ENCODE measurements at places on chromosomes 2 and 18.
A peak's percentile ranks its signal among the peaks of the same experiment; 100 is the strongest.

- DNase-seq, result no peak
Observed at GRCh38 chr2:108444941-108445840, 3.8 kb upstream of the GCC2 start.

GRCh38 chr2:64737547-64737946, 83.8 kb upstream of the SERTAD2 start:
- DNase-seq, result peak; percentile 25

DNA sequence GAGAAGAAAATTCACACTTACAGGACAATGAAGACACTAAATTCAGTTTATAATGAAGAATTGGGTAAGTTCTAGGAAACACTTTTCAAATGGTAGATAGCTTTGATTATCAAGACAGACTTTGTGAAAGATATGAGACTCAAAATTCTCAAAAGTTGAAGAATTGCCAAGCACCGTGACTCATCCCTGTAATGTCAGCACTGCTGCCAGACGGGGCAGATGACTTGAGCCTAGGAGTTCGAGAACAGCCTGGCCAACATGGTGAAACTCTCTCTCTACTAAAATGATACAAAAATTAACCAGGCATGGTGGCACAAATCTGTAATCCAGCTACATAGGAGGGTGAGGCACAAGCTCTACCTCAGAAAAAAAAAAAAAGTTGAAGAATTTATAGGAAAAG, 1820.1 kb upstream of the LRRTM1 start:
- DNase-seq, result no peak

- DNase-seq, result no peak
Observed at GRCh38 chr2:40556293-40556692, 104.4 kb upstream of the SLC8A1 start.

DNA sequence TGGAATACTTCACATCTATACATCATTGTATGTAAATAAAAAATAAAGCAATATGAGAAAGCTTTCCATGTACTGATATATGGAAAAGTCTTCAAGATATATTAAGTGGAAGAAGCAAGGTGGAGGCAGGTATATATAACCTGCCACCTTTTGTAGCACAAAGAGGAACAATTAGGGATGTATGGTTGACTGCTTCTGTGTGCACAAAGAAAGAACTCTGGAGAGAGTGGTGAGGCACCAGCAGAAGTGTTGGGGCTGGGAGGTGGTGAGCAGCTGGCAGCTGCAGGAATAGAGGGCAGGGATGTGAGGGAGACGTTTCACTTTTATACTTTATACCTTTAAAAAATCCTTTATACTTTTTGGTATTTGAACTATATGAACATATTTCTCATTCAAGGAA, 26.1 kb downstream of the KIF5C start:
- no peak for DNase-seq

DNA sequence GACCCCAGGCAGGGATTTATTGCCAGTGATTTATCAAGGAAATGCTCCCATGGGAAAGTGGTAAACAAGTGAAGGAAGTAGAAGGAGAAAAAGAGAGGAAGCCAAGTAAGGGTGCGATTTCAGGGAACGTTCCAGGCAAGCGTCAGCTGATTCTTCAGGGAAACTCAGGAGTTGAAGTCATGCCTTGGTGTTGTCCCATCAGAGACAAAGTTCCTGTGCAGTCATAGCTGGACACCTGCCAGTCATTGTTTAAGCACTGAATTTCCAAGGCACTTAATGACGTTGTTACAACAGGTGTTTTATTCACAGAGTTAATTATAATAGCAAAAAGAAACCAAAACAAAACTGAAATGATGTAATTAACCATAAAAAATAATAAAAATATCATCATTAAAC, 381.8 kb upstream of the CRIM1 start:
- DNase-seq, result no peak

DNA sequence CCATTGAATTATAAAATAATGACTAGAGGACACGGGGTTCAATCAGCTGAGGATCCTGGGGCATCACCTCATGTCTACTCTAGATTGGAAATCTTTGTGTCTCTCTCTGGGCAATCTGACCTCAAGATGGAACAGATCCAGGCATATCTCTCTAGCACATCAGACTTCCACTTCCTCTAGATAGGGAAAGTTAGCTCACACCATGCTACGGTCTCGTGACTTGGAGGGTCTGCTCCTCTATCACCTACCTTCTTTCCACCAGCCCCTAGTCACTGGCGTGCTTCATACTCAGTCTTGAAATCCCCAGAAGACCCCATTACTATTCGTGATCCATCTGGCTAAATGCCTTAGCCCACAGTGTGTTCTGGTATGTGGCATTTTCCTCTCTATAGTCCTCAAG, 148.8 kb downstream of the ANKRD44 start:
- DNase-seq, result no peak

DNA sequence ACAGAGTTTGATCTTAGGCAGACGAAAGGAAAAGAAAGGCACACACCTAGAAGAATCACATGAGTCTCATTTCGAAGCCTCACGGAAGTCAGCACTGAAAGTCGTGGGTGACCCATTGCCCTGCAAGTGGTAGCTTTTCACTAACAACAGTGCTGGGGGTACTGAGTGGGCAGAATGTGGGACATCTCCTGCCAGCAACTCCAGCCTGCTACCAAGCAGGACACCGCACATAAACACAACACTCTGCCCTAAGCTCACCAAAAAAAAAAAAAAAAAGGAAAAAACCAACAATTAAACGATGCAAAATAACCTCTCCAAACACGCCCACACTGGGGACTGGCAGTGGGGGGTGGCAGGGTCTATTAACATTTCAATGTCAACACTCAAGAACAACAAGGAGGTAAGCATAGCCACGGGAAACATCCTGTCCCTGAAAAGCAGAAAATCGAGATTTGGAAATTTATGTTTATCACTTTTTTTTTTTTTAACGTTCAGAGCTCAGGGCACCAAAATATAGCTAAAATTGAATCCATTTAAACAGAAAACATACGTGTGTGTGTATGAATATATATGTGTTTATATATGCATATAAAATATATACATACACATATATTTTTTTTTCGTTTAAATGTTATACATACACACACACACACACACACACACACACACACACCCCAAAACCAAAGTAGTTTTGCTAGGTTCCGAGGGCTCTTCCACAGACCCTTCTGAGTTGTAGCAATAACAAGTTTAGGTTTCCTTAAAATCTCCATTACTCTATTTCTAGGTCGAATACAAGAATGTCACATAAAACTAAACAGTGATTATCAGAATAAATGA, 2.2 kb downstream of the INO80D start:
- DNase-seq, result no peak

DNA sequence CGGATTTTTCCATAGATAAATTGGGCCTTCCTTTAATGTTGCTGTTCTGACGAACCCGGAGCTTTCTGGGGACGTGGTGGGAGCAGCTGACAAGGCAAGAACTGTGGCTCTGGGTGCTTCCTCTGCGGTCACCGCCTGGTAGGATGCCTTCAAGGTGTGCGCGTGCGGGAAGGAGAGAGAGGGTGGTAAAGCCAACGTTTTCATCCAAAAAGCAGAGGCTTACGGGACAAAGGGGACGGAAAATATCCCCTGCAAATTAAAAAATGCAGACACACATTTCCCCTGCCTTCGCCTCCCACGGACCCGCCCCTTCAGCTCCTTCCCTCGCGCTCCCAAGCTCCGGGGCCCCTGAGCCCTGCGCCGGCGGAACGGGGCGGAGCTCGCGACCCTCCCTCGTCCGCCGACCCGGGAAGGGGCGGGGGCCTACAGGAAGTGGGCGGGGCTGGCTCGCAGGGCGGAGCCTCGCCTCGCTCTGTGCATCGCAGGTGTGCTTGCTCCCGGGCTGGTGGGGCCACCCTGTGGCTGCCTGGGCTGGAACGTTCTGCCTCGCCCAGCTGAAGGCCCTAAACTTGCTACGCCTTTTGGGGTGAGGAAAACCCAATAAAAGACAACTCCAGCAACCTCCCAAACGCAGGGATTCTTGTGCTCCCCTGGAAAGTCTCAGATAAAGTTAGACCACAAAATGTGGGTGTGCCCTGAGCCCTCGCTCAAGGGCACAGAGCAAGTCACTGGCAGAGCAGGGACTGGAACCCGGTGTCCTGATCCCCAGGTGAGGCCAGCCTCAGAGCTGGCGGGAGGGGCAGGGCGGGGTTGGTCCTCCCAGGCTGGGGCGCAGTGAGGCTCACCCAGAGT, 25.4 kb upstream of the SLC66A3 start:
- DNase-seq, result no peak

GRCh38 chr2:181904022-181904632, 12.6 kb downstream of the ITPRID2 start:
- DNase-seq, result peak; percentile 29

Data from AG08395 (cell line).